ENCODE measurements at places on chromosomes 2 and 18.

GRCh38 chr2:8684540-8684877 is 2.7 kb downstream of the ID2 start:
- DNase-seq, result peak; percentile 17

GRCh38 chr2:33496150-33496549 is 19.7 kb downstream of the RASGRP3 start:
- DNase-seq, result no peak

GRCh38 chr2:196217116-196217515 is 45.7 kb upstream of the STK17B start:
- DNase-seq, result no peak

- DNase-seq, result no peak
Observed at GRCh38 chr2:233407771-233408181, 53.5 kb downstream of the DGKD start.

GRCh38 chr2:230441227-230441897 is 25.4 kb downstream of the SP100 start:
- DNase-seq, result peak; percentile 44

DNA sequence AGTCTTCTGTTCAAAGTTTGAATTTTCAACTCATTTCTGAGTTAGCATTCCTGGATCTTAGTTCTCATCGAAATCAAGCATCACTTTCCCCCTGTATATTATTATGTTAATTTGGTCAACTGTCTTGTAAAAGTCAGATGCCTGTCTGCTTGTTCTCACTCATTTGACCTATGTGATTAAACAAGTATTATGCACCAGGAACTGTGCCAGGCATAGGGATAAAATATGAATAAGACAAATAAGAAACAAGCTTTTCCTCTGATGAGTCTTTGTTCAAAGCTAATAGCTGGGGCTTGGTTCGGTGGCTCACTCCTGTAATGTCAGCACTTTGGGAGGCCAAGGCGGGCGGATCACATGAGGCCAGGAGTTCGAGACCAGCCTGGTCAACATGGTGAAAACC is 19.7 kb upstream of the EMILIN2 start:
- DNase-seq, result no peak

DNA sequence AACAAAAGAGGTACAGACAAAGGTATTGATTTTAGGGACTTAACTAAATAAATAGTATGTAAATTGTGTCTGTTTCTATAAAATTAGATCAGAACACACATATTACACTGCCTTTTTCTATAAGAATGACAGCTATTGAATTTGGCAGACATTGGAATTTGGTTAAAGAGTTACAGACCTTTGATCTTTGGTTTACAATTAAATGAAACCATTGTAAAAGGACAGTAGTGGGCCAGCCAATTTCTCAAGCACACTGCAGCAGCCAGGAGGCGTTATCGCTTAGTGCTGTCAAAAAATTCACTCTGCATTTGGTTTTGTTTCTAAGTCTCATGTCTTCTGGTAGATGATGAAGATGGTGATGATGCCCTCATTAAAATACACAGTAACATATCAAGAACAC is 175.9 kb downstream of the NR4A2 start:
- DNase-seq, result no peak

DNA sequence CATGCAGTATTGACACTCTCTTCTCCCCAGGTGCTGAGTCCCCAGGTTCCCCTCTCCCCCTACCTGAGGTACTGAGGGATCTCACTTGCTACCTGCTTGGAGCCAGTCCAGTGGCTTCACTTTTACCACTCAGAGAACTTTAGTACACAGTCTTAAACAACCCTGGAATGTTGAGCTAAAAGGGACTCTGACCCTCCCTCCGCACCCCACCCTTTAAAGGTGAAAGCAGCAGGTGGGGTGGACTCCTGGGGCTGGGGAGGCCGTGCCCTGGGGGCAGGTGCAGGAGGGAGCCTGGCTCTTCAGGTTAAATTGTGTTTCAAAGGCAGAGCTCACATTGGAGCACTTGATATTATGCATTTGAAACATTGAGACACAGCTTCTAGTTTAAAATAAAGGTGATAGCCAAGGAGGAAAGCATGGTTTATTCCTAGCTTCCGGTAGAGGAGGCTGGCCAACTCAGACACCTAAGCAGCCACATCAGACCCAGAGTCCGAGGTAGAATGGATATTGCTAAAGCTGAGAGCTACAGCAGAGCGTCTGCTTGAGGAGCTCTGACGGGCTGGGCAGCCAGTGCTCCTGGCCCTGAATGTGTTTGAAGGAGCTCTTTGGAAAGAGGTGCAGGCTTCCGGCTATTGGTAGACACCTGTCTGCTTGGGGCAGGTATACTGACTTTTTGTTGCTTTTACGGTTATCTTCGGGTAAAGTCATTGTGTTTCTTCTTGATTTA is 196.4 kb downstream of the AGAP1 start:
- no peak for DNase-seq

DNA sequence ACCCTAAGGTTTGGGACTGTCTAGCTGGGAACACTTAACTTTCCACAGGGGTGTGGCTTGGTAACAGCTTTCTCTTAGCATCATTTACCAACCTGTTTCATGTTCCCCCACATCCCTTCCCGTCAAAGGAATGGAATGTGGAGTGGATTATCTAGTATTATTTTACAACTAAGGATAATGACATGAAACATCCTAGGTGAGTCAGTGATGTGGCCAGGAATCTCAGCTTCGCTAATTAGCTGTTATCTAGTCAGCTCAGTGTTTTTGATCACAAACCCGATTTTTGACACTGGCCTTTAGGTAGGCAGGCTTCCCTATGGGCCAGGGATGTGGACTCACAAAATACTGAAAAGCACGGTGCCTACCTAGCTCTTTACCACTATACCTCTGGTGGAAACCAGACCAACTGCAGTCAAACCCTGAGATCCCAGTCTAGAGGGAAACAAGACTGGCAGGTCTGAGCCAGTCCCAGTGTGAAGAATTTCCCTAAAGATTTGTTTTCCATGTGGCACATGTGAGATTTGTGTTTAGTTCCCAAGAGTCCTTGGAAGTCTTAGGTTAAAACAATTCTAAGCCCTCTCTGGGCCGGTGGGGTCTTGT is 2.8 kb upstream of the NRP2 start:
- DNase-seq, result no peak

GRCh38 chr2:181776336-181776735 is 96.0 kb upstream of the NEUROD1 start:
- DNase-seq, result no peak

DNA sequence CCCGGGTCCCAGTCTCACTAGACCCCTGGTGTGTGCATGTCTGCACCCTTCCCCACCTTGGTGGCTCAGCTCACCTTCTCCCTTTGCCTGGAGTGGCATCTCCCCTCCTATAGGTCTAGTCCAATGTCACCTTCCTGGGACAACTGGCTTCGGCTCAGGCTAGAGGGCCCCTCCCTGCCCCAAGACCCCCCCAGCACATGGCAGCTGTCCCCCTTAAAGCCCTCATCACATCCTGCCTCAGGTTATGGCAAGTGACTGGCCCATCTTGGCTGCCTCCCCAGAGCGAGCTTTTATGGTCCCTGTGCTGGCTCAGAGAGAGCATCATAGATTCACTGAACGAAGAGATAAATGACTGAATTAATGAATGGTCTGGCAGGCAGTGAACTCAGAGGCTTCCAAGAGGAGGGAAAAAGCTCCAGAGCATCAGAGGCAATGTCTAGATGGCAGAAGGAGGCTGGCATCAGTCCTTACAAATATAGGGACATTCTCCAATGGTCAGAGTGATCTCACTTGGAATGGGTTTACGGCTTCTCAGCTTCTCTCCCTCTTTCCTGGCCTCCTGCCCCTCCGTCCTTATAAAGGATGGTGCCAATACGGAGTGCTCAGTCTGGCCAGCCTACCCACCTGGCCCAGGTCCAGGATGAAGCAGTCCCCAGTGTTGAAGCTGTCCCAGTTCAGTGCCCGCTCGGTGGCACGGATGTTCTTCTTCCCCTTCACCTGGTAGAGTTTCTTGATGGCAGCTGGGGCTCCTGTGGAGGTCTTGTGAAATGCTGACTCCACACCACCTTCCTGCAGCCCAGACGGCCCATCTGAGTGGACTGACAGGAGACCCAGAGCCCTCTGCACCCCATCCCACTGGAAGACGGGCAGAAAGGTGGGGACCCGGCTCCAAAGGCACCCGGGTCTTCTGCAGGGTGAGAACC is 9.4 kb downstream of the CAPG start:
- DNase-seq, result no peak

DNA sequence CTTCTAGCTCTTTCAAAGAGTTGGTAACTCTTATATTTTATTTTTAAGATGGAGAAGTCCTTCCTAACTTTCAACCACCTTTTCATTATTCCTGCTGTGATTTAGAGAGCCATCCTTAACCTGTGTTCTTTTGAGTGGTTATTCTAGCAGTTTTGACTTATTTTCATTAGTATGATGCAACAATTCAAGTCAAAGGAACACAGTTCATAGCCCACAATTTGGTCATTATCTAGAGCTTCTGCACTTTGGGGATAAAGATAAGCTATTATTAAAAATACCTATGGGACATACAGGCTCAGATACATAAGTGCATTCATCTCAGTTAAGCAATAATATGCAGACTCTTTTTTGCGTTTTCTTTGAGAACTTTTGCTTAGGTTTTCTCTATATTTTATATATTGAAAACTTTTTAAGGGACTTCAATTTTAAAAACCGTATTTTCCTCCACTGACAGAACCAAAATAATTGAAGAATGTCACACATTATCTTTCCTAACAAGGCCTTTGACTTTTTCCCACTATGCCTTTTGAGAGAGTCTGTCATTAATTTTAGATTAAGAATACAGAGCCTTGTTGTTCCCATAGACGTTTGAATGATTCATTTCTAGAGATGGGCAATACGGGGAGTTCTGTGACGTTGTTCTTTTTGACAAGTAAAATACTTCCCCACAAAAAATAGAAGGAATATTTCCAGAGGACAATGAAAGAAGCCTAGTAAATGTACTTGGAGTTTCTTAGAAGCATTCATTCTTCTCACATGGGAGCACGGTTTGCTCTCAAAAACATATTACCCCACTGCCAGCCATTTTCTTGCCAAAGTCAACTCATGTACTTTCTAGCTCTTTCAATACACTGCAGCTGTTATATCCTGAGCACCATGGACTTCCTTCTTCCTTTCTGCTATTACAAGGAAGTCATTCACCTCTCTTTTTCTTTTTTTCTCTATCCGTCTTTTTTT is 42.9 kb upstream of the RASGRP3 start:
- DNase-seq, result no peak

- no peak for DNase-seq
Observed at GRCh38 chr2:152444448-152444847, 109.5 kb downstream of the FMNL2 start.

DNA sequence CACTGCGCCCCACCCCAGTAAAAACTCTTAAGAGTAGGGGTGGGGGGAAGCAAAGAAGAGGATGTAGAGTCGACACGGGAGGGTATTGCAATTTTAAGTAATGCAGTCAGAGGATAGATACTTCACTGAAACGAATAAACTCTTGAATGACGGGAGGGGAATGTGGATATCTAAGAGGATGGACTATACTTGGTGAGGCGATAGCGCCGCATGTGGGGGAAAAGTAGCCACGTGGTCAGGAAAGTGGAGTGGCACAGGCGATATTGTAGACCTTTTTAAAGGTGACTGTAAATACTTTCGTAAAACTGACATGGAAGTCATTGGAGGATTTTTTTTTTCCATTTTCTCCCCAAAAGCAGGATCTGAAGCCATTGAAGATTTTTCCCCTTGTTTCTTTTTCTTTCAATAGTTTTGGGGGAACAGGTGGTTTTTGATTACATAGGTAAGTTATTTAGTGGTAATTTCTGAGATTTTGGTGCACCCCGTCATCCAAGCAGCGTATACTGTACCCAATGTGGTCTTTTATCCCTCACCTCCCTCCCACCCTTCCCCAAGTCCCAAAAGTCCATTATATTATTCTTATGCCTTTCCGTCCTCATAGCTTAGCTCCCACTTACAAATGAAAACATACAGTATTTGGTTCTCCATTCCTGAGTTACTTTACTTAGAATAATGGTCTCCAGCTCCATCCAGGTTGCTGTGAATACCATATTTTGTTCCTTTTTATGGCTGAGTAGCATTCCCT is 13.8 kb downstream of the CLK1 start:
- no peak for DNase-seq

- no peak for DNase-seq
Observed at GRCh38 chr18:43805646-43806194, 528.4 kb upstream of the SYT4 start.

GRCh38 chr2:30191107-30191506 is 40.2 kb upstream of the LBH start:
- DNase-seq, result no peak

DNA sequence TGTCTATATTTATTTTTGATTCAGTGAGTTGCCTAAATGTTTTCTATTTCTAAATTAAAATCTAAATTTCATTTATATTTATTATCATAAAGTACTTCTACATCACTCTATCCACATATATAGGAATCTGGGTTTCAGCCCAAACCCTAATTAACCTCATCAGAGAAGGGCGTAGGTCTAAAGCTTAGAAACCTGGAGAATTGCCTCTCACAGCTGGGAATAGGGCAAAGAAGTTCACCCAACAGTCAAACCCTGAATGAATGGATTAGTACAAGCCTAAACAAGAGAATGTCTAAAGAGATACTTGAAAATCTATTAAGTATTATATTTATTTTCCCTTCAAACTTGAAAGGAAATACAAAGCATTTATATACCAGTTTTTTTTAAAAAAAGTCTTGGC is 26.2 kb downstream of the TFPI start:
- no peak for DNase-seq

GRCh38 chr2:29267720-29268119 is 152.5 kb downstream of the CLIP4 start:
- DNase-seq, result no peak

DNA sequence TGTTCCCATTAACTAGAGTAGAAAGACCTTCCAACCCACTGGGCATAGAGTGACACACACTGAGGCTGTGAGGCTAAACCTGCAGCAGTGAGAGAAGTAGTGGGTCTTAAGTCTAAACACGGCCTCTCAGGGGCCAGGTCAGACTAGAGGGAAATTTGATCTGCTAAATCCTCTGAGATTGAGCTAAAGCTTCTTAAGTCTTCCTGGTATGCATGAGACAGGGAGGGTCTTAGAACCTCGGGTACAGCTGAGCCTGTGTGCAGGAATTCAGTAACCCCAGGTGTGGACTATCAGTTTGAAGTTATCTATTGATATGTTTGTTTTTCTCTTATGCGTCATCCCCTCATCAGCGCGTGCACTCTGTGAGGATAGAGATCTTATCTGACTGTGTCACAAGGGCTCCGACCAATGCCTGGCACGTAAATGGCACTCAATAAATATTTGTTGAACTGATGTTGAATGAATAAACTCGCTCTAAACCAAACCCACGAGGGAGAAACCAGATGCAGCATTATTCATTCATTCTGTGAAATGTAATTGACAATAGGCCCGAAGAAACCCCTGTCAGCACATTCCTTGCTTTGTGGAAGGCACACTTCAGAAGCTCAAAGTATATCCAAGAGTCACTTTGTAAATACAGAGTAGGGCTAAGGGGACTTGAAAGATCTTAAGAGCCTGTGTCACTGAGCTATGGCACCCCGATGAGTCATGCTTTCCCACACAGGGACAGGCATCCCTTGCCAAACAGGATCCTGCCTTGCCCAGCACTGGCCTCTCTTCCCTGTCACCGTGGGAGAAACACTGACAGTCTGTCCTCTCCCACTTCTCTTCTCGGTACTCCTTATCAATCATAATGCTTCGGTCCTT is 21.7 kb upstream of the RAB10 start:
- DNase-seq, result no peak

All from stimulated activated CD4-positive, alpha-beta T cell treated with anti-CD3 and anti-CD28 coated beads, Interleukin-4, amount 100 ng/mL, for 4 hours (primary cell).